ENCODE measurements at places on chromosomes 5 and 9.

DNA sequence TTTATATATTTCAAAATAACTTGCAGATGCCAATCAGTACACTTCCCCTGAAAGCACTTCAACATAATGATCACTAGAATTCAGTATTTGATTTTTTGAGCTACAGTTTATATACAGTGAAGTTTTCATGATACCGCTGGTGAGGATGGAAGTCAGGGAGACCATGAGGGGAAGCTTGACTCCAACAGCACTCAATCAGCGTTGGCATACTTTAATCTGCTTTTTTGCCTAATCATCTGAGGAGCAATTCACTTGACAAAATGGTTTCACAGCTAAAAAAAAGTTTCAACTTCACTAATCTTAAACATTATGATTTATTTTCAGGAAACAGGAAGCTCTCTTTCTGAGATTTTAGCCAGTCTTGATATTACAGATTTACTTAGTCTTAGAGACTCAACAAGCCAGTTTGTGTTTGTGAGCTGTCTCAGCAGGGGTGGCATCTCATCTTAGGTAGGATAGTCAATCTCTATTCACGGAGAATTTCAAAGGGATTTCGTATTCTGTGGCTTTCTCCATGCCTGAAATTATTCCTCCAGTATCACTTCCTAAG lies 111.4 kb upstream of the ARRDC3 start:
- DNase-seq, result no peak

DNA sequence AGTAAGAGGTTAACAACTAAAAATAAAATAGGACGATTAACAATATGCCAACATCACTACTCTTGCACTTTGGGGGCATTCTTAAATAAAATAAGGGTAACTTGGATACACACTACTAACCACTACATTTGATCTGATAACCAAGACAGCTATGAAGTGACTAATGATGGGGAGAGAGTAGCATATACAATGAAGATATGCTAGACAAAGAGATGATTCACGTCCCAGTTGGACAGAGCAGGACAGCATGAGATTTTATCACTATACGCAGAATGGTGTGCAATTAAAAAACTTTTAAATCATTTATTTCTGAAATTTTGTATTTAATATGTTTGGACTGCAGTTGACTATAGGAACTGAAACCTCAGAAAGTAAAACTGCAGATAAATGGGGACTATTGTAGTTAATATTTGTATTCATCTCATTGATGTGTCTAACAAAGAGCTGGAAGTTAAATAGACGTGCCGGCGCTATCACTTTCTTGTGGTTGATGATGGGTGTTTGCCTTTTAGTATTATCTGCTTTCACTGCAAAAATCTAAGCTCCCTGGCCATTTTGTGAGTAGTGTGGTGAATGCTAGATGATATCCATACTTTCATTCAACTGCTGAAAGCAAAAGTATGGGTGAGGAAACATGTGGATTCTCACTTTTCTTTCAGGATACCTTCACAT lies 18.7 kb downstream of the GIN1 start:
- no peak for DNase-seq

DNA sequence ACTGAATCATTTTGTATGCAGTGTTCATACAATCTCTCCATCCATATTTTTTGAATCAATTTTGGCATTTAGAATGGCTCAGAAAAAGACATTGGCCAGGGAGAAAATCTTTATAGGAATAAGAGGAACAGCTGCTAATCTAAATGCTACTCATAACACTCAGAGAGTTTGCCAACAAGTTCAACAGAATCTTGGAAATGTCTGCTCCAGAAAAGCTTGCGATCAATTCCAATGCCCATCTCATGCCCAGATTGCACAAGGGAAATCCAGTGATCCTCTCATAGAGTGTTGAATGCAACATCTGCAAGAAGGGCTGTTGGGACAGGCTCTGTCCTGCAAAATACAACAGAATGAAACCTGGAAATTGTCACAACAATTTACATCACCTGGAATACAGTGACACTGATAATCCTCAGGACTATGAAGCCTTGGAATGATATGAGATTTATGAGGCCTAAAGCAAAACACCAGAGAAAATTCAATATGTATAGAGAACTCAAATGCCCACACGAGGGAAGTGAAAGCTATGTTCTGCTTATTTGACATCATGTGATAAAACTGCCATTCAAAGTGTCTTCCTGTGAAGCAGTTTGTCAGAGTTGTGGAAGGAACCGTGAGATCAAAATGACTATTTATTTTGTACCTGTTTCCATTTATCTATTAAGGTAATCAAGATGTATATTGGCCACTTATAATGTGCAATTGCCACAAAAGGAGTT lies 190.1 kb downstream of the PARP8 start:
- no peak for DNase-seq

DNA sequence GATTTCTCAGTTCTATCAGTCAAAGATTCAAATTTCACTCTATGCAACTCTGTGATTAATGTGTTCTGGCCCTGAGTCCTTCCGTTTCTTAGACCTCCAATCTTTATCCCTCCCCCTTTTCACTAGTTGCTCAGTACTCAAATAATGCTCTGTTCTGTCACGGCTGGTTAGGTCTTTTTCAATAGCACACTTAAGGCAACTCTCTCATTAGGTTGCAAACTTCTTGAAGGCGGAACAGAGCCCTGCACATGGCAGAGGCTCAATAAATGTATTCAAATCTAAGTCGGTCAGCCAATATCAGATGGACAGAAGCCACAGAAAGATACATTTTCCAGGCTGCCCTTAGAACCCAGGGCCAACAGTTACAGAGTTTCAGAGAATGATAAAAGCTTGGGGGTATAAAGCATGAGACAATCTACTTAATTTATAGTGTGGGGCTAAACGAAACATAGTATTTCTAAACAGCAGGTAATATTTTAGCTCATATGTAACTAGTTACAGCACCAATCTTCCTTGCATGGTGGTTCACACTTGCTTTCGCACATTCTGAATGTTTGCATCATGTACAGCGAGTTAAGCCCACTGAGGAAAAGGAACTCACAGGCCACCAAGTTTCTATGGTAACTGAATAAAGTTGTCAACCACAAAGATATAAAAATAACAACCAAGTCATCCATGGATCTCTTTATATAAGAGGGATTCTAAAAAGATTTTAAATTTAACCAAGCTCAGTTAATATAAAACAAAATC lies 67.1 kb upstream of the GOLPH3 start:
- DNase-seq, result no peak

- no peak for DNase-seq
Observed at GRCh38 chr5:59536875-59537274, 356.7 kb downstream of the PDE4D start.

DNA sequence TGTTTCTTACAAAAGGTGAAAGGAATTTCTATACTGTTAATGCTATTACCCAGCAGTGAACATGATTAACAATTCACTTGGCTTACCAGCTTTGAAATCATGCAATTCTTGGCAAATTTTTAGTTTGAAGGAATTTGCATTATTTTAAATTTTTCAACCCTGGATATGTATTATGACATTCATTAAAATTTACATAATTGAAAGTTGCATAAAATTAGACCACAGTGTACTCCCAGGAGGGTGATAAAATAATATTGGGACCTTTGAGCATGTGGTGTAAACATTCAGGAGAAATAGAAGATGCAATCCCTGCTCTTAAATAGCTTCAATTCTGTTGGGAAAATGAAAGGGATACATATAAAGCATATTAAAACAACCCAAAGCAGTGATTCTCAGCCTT lies 412.2 kb upstream of the SGCD start:
- no peak for DNase-seq

GRCh38 chr5:136084698-136085097 lies 47.9 kb upstream of the SMAD5 start:
- DNase-seq, result no peak

DNA sequence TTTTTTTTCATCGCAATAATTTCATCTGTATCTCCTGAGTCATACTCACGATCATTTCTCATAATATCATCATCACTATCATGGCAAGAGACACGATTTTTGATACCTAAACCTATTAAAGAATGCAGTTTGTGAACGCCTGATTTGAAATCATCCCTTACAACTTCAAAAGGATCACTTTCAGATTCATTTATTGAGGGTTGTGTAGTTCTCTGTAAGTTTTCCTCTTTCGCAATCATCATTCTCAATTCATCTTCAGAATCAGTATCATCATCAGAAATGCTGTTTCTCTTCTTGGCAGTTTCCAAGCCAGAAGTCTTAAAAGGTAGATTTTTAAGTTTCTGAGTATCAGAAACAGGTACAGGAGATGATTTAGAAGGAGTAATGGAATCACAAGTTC lies 9.7 kb downstream of the NOL8 start:
- no peak for DNase-seq

DNA sequence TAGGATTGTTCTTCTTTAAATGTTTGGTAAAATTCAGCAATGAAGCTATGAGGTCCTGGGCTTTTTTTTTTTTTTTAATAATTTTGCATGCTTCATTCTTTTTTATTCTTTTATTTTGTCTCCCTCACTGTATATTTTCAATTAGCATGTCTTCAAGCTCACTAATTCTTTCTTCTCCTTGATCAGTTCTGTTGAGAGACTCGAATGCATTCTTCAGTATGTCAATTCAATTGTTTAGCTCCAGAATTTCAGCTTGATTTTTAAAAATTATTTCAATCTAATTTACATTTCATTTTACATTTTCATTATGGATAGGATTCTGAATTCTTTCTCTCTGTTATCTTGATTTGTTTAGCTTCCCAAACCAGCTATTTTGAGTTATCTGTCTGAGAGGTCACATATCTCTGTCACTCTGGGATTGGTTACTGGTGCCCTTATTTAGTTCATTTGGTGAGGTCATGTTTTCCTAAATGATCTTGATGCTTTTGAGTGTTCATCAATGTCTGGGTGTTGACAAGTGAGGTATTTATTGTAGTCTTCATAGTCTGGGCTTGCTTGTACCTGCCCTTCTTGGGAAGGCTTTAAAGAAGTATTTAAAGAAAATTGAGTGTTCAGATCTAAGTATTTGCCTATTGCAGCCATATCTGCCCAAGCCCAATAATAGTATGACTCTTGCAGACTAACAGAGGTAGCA lies 9.1 kb downstream of the LURAP1L start:
- DNase-seq, result no peak

GRCh38 chr9:20319241-20319640 lies 303.1 kb downstream of the MLLT3 start:
- DNase-seq, result no peak

GRCh38 chr9:16521868-16522411 lies 348.5 kb downstream of the BNC2 start:
- DNase-seq, result no peak

GRCh38 chr9:100473276-100474081 lies 530 bp downstream of the TMEFF1 start:
- DNase-seq, result peak; percentile 46

DNA sequence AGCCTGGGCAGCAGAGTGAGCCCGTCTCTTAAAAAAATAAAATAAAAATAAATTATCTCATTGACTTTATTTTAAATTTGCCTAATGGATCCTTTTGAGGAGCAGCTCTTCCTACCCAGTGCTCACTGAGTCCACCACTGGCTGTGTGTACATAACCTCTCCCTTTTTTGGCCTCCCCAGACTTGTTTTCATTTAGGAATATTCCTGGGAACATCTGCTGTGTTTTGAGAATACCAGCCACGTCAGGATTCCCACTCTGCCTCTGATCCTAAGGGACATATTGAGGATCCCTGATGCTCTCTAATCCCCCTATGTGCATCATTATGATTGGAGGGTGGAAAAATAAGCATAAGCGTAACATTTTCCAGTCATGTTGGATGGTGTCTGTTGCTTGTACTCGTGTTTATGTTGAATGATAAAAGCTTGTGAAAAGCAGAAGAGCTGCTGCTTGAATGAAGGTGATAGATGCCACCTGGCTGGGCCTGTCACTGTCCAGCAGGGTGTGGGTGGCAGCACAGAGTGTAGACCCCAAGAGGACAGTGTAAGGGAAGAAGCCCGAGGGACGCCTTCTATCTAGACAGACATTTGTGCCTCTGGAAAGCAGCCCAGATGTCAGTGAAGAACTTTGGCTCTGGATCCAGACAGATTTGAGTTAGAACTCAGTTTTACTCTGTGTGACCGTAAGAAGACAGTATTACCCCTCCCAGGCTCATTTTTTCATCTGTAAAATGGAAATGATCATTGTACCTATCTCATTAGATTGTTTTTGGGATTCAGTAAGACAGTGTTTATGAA lies 15.4 kb downstream of the KCNN2 start:
- DNase-seq, result no peak

- no peak for DNase-seq
Observed at GRCh38 chr9:111621895-111622480, 9.1 kb upstream of the DNAJC25 start.

GRCh38 chr9:116232424-116233159 lies 79.0 kb downstream of the PAPPA start:
- no peak for DNase-seq

DNA sequence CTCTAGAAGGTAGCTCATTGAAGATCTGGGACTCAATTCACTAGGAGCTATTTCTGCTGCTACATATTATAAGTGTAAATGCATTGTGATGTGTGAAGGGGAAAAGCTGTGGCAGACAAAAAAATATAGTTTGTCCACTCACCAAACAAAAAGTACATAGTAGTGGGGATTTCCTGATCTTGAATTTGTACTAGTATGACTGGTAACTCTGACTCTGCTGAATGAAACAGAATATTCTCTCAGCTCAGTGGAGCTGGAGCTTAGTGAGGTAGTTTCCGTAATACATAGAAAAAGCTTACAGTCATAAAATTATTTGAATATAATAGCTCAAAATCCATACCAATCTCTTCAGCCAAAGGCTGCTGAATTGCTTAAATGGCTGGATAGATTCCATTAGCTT lies 455.6 kb upstream of the CD180 start:
- no peak for DNase-seq

- no peak for DNase-seq
Observed at GRCh38 chr5:174750711-174751110, 26.3 kb downstream of the MSX2 start.

GRCh38 chr5:10420932-10421331 lies 20.7 kb upstream of the ROPN1L start:
- DNase-seq, result no peak

GRCh38 chr9:113564498-113565237 lies 101.1 kb downstream of the RGS3 start:
- DNase-seq, result no peak

DNA sequence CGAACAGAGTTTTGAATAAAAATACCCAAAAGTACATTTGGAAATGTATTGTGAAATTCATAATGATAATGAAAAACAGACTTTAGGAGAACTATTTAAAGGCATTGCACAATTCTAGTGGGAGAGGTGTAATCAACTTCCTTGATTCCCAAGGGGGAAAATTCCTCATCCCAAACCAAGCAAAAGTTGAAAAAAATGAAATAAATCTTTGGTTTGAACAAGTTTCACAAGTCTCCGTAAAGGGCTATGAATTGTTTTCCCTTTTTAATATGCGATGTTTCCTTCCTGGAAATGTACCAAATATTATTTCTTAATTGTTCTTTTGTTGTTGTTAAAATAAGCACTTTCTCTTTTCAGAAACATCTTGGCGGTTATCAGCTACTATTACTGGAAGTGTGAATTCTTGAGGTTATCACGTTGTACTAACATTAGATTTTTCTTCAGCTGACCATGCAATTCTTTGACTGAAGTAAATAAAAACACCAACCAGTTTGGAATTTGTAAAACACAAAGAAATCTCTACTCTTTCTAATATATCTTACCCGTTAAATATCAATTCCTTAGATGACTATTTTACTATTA lies 59.3 kb downstream of the SVEP1 start:
- no peak for DNase-seq
